ENCODE measurements at places on chromosomes 4 and X.
A peak's percentile ranks its signal among the peaks of the same experiment; 100 is the strongest.

DNA sequence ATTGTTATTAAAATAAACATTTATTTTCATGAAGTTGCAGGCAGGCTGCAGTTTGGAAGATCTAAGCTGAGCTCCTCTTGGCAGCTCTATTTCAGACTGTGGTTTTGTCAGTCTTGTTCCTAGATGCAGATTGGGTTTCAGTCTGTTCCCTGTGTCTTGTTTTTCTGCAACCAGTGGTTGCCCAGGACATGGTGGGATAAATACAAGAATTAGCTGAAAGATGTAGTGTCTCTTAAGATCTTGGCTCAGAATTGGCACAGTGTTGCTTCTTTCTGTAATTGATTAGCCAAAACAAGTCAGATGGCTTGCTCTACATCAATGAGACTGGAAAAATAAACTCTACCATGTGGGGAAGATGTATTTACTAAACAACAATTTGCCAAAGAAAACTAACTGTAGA, 283.0 kb upstream of the BOD1L1 start:
- no peak for DNase-seq

DNA sequence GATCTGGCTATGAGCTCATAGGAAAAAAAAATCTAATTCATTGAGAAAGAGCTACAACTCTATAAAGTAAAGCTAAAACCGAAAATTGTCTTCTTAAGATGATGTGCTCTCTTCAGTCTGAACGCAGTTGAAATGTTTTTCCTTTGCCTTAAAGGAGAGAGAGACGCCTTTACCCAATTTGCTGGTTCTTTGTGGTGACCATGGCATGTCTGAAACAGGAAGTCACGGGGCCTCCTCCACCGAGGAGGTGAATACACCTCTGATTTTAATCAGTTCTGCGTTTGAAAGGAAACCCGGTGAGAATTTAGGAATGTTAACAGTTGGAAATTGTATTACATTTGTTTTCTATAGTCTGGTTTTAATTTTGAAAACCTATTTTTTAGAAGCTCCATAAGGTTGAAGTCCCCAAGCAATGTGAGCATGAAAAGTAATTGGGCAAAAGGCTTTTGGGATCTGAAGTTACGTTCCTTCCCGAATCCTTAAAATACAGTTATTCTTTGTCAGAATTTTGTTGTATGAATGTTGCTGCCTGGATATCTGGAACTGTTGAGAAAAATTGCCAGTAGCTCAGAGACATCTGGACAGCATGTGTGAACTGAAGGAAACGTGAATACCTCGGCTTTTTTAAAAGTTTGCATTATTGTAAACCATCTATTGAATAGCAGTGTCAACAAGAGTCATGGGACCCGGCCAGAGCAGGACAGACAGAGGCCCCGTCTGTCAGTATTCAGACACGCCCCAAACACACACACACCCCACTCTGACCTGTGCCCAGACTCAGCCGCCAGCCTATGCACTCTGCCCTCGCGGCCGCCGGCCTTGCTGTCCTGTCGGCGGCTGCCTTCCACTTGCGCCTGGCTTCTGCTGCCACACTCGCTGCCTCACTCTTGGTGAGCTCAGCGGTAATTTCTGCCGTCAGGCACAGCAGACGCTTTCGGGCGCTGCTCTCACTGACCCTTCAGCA, 9.9 kb downstream of the PIGG start:
- peak; percentile 19 for DNase-seq

GRCh38 chrX:129833153-129833990, 10.3 kb downstream of the ZDHHC9 start:
- DNase-seq: no peak

- DNase-seq: peak; percentile 31
Observed at GRCh38 chr4:98601708-98602107, 56.7 kb downstream of the TSPAN5 start.

DNA sequence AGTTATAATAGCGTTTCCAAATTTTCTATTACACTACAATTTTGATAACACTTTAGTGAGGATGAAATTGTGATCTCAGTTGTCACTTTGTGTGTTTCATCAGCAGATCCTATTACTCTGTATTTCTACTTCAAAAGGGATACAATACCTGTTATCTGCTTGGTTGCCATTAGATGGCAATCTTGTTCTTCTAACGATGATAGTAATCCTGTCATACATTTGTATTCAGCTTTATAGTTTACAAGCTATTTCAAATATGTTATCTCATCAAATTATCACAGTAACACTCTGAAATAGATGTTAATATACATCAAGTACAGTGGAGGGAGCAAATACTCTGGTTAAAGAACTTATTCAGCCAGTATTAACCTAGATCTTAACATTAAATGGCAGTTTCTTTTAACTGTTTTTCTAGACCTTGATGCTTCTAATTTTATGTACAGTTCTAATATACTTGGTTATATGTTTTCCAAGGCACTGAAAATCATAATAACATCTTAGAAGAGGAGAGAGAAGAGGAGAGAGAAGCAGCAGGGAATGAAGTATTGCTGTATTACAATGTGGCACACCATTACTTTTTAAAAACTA, 292.0 kb downstream of the CCSER1 start:
- DNase-seq: peak; percentile 2

GRCh38 chrX:1598876-1599790, 7.7 kb downstream of the AKAP17A start:
- no peak for DNase-seq

DNA sequence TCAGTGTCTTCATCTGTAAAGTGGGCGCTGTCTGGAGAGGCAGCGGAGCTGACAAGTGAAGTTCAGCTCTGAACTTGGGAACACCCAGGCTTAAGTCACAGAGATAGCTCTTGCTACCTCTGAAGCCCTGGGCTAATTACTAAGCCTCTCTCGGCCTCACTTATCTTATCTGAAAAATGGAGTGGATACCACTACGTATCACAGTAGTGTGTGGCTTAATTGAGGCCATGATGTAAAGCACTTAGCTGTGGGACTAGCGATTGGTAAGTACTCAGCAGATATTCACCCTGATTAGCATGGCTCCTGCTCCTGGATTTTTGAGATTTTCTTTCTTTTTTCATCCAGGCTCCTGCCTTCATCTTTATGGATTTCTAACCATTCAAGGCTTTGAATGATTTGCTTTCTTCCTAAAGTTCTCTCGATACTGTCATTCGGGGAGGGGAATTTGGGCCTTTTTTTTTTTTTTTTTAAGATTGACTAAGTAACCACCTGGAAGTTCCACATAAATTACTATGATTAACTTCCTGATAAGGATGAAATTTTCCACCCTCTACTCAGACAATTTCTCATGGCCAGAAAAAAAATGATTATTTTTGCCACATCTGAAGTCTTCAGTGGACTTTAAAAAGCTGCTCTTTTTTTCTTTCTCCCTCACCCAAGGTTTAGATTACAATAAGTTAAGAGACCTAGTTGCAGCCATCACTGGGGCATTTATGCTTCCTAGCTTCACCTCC, 17.1 kb downstream of the LDB2 start:
- no peak for DNase-seq

GRCh38 chrX:41946989-41947612, 23.7 kb upstream of the CASK start:
- DNase-seq: no peak

- no peak for DNase-seq
Observed at GRCh38 chrX:857376-857775, 226.8 kb downstream of the SHOX start.

DNA sequence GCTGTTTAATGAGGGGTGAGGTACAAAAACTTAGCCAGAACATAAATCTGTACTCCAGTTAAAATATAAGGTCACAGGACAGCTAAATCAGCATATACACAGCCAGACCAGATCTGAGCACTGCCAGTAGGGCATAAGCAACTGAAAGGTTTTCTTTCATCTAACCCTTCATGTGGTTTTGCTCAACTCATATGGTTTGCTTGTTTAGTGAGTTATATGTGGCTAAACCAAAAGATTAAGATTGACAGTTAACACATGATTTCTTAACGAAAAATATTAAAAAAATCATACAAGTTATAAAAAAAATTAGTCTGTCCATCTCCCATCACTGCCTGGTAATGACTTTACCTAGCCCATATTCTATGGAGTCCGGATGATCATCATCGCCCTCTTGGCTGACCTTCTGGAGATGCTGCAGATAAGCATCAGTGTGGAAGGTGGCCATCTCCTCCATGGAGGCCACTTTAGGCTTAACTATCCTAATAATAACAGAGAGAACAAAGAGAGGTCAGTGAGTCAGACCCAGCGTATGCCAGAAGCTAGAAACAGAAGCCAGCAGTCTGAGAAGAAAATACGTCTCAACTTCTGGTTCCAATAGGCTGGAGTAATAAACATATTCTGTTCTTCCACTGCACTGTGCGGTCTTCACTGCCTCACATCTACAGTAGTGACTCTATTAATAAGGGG, 4.1 kb downstream of the HDAC8 start:
- no peak for DNase-seq

DNA sequence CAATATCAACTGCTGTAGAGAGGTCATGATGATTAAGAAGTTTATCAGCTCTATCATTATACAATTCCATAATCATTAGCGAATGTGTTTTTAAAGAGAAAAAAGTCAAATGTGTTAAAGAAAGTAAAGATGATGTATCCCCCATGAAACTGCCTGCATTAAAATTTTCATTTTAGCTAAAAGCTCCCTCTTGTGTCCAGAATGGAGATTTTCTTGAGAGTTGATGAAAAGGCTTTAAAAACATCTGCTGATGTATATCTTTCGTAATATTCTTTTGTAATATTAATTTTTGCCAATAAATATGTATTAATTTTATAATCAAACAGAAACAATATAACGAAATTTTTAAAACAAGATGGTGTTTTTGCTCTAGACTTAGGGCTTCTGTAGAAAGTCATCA, 52.1 kb upstream of the LHFPL1 start:
- peak; percentile 2 for DNase-seq

- no peak for DNase-seq
Observed at GRCh38 chr4:87409420-87409939, 12.9 kb upstream of the NUDT9 start.

- peak; percentile 47 for DNase-seq
Observed at GRCh38 chrX:9885150-9885549, 82.0 kb upstream of the CLDN34 start.

DNA sequence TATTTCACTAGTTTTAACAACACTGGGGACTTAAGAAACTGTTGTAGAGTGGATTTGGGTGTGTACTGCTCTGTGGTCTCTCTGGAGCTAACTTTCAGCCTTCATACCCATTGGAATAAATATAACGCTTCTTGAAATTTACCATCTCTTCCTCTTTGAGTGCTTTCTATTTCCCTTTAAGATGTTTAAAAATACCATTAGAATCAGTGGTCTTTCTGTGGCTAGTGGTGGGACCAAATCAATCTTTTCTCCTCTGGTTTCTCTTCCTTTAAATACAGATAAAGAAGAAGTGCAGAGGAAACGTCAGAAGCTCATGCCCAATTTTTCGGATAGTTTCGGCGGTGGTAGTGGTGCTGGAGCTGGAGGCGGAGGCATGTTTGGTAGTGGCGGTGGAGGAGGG, 92.0 kb downstream of the NFKB1 start:
- no peak for DNase-seq

DNA sequence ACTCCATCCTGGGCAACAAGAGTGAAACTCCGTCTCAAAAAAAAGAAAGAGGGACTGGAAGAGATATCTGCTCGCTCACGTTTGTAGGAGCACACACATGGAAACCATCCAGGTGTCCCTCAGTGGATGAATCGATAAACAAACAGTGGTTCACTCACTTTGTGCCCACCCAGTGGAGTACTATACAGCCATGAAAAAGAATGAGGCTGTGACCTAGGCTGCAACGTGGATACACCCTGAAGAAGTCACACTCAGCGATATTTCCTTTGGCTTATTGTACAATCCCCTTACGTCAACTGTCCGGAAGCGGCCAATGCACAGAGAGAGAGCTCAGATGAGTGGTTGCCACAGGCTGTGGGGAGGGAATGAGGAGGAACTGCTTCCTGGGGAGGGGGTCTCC, 82.3 kb upstream of the PPP2R3B start:
- no peak for DNase-seq

- no peak for DNase-seq
Observed at GRCh38 chr4:19924761-19925160, 326.9 kb upstream of the SLIT2 start.

GRCh38 chrX:24216827-24217226, 67.3 kb downstream of the ZFX start:
- DNase-seq: no peak

DNA sequence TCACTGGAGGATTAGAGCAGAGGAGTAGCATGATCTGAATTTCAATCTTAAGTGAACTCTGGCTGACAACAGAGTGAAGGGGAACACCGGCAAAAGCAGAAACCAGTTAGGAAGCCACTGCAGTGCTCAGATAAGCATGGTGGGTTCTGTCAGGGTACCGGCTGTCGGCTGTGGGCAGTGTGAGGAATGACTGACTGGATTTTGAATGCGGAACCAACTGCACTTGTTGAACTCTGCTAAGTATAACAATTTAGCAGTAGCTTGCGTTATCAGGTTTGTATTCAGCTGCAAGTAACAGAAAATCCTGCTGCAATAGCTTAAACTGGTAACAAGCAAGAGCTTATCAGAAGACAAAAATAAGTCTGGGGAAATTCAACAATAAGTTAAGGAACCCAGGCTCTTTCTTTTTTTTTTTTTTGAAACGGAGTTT, 5.2 kb downstream of the HTT start:
- DNase-seq: no peak

GRCh38 chrX:20143561-20143960, 1.9 kb upstream of the EIF1AX start:
- DNase-seq: no peak

DNA sequence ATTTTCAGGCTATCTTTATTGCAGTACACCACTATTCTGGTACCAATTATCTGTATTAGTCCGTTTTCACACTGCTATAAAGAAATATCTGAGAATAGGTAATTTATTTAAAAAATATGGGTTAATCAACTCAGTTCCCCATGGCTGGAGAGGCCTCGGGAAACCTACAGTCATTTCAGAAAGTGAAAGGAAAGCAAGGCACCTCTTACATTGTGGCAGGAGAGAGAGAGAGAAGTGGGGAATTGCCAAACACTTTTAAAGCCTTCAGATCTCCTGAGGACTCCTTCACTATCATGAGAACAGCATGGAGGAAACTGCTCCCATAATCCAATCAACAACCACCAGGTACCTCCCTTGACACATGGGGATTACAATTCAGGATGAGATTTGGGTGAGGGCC, 54.7 kb downstream of the AMER1 start:
- DNase-seq: no peak

DNA sequence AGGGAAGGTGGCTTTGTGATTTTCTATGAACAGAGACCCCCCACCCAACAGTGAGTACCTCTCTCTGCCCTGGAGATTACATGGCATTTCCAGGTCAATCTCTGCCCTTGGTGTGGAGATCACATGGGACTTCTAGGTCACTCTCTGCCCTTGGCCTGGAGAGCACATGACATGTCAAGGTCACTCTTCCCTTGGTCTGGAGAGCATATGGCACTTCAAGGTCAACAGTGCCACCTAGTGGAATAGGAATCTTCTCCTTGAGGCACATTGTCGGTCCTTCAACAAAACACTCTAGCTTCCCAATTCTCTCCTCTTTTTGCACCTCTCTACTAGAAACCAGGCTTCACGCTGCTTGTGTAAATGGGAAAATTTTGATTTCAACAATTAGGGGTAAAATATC, 66.2 kb upstream of the TACR3 start:
- no peak for DNase-seq

- no peak for DNase-seq
Observed at GRCh38 chrX:6292599-6292998, 63.9 kb upstream of the NLGN4X start.

GRCh38 chr4:7705062-7705461, 234.6 kb downstream of the AFAP1 start:
- no peak for DNase-seq

Measured in CD4-positive, alpha-beta T cell treated with Interleukin-10 for 1 hour (primary cell).